ENCODE measurements at places on chromosomes 1 and 21.

GRCh38 chr1:193868425-193868824 is 682.0 kb upstream of the B3GALT2 start:
- DNase-seq = no peak

- no peak for DNase-seq
These were observed 50.5 kb downstream of the OPTC start for GRCh38 chr1:203544485-203544884.

- no peak for DNase-seq
These were observed 2.1 kb upstream of the DDAH1 start for GRCh38 chr1:85467036-85467435.

DNA sequence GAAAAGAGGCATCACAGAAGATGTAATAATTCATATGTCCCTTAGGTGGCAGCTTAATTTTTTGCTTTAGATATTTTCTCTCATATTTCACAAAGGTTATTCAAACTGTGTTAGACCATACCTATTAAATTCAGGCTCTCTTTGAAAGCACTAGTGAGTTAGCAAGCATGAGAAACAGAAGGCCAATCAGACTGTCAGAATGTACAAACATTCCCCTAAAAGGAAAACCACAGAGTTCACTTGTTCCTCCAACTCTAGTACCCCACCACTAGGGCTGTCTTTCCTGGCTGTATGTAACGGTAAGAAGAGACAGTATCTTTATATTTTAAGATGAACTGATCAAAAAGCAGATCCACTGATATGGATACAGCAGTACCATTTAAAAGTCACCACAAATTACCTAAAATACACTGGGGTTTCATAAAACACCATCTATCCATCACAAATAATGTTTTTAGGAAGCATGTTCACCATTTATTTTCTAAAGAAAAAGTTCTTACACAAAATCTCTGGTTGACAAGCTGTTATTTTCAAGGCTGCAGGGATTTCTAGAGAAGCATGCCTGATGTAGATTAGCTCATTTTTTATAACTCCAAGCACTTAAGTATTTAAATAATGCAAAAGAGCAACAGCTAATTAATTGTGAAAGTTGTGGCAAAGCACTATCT is 1.8 kb downstream of the ARPC5 start:
- DNase-seq = no peak

DNA sequence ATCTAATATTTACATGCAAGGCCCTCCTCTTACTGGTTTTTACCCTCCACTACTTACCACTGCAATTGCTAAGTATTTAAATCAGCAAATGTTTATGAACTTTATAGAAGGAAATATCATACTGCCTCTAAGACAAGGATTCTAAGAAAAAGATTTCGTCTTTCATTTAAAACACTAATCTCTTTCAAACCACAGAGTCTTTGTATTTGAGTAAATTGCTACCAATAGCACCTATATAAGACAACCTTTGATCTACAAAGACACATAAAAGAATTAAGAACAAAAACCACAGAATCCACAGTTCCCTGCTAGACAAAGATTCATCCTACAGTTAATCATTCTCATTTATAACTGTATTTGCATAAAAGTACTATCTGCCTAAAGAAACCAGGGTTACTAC is 37.6 kb downstream of the RNF115 start:
- DNase-seq = no peak

- no peak for DNase-seq
These were observed 685 bp upstream of the VAMP4 start for GRCh38 chr1:171742577-171742922.

DNA sequence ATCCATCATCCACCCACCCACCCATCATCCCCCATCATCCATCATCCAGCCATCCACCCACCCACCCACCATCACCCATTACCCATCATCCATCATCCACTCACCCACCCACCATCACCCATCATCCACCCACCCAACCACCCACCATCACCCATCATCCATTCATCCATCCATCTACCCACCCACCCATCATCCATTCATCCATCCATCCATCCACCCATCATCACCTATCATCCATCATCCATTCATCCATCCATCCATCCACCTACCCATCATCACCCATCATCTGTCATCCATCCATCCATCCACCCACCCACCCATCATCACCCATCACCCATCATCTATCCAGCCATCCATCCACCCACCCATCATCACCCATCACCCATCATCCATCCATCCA is 81.5 kb downstream of the ADARB1 start:
- no peak for DNase-seq

GRCh38 chr1:160519642-160520435 is 3.2 kb downstream of the SLAMF6 start:
- no peak for DNase-seq

DNA sequence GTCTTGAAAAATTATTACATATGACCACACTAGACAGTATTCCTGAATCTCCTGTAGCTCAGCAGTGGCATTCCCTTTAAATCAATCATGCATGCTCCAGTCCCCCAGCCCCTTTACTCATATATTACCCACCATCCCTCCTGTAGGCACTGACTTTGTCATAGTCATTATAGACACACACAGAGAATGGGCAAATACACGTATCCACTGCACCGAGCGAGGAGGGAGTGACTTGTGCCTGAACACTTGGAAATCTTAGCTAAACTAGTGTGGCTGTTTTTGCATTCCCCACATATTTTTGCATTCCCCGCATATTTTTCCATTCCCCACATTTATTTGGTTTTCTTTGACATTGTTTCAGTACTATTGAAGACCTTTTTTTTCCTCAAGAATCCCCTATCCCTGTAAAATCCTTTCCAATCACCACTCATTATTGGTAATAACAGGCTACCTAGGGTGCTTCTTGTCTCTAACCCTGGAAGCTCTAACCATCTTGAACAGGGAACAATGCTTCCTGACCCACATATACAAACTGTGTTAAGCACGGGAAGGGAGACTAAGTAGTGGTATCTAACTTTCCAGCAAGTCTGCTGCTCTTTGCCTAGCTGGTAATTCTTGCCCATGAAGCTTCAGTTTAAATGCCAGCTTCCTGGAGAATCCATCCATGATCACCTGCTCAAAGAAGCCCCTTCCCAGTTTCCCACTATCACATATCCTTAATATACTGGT is 534.4 kb upstream of the CAMK1G start:
- DNase-seq = no peak

- DNase-seq = no peak
These were observed 22.6 kb upstream of the A3GALT2 start for GRCh38 chr1:33343539-33343938.

DNA sequence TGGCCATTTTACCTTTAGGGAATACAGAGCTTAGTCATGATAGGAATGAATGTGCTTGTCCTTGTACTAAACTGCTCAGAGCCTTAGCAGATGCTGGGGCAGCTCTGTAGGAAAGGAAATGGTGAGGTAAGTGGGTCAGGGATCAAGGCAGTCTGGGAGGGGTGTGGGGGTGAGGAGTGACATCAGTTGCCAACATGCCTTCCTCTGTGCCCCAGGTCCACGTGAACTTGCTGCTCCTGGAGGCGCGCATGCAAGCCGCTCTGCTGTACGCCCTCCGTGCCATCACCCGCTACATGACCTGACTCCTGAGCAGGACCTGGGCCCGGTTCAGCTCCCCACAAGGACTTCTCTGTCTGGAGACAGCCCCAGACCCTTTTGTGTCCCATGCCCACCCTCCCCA is 21.2 kb downstream of the SESN2 start:
- no peak for DNase-seq

GRCh38 chr21:39003982-39004633 is 179.1 kb downstream of the PSMG1 start:
- DNase-seq = peak; percentile 22

DNA sequence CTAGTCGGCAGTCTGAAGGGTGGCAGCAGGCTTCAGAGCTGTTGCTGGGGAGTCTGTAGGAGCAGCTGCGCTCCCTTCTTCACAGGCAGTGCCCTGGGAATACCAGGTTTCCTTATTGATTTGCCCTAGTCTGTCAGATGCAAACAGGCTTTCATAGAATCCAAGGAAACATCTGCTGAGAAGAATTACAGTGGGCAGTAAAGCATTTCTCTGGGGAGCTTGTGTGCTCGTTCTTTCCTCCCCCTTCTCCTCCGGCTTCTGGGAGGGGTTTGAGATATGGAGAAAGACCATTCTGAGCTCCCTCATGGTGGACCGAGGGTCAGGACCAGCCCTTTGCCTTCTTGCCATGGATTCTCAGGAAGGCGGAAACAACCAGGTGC is 25.4 kb upstream of the PARP1 start:
- no peak for DNase-seq

DNA sequence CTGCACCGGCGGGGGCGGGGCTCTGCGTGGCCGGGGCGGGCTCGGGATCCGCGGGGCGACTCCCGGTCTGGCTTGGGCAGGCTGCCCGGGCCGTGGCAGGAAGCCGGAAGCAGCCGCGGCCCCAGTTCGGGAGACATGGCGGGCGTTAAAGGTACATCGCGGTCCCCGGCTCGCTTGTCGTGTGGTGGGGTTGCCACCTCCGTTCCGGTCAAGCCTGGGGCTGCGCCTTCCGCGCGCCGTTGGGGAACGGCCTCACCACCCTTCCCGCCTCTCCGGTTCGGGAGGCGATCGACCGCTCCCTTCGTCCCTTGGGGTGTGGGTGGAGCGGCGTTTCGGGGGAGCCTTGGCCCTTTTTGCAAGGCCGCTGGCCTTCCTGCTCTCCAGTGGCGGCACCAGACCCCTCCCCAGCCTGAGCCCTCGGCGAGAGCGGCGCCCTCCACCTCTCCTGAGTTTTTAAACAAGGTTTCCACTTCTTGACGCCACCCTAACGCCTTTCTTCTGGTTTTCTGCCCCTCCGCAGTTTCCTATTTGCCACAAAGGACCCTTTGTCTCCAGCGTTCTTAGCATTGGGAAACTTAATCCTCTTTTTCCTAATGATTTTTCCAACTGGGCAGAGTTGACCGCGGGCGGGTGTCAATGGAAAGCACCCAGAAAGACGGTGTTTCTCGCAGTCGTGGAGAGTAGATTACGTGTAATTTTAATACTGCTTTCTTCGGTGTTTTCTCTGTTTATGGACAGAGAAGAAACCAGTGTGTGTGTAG is at the start of the genes LEPR and LEPROT:
TSS of gene LEPR (plus strand) at position 79 of the 761 bp plus-strand sequence. CDS start 144,898 bp downstream, outside the sequence.
TSS of gene LEPROT (plus strand) at position 79 of the 761 bp plus-strand sequence. CDS start at position 136, 57 bp downstream.
- peak; percentile 96 for DNase-seq

DNA sequence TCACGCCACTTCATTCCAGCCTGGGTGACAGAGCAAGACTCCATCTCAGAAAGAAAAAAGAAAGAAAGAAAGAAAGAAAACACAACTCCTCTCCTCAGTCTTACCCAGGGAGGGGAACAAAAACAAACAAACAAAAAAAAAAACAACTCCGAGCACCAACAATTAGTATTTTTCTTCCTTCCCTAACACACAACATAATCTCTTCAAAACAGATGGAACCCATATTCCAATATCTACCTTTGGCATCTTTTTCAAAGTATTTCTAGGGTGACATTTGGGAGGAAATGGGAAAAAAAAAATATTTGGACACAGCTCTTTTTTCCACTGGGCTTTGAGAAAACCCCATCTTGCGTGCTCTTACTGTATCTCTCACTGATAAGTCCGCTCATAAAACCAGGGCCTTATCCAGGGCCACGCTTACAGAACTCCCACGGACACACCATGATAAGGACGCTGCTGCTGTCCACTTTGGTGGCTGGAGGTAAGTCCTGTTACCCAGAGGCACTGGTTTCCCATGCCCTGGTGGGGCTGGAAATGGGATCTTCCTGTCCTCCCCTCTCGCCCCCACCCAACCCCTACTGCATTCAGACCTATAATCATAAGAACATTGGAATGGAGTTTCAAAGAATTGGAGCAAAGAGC is at the start of gene CELA2A:
TSS of gene CELA2A (plus strand) at position 420 of the 642 bp plus-strand sequence. CDS start at position 442, 22 bp downstream.
- no peak for DNase-seq

GRCh38 chr1:32071758-32072621 is 749 bp upstream of the TMEM39B start:
- no peak for DNase-seq

- DNase-seq = no peak
These were observed 28.0 kb upstream of the GJB5 start for GRCh38 chr1:34726861-34727260.

DNA sequence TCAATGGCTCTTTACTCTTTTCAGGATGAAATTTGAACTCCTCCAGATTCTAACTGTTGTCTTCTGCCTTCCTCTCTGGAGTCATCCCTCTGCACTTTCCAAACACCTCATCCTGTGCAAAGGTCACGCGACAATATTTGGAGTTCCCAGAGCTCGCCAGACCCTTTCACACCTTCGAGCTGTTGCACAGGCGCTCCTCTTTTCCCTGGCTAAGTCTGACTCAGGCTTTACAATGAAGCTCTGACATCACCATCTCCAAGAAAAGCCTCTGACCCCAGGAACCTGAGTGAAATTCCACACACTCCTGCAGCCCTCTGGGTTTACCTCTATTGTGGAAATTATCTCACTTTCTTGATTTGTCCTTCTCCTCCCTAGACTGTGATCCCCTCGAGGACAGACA is 270.3 kb downstream of the RGS7 start:
- DNase-seq = no peak

- no peak for DNase-seq
These were observed 852 bp upstream of the RAVER2 start for GRCh38 chr1:64743954-64744491.

DNA sequence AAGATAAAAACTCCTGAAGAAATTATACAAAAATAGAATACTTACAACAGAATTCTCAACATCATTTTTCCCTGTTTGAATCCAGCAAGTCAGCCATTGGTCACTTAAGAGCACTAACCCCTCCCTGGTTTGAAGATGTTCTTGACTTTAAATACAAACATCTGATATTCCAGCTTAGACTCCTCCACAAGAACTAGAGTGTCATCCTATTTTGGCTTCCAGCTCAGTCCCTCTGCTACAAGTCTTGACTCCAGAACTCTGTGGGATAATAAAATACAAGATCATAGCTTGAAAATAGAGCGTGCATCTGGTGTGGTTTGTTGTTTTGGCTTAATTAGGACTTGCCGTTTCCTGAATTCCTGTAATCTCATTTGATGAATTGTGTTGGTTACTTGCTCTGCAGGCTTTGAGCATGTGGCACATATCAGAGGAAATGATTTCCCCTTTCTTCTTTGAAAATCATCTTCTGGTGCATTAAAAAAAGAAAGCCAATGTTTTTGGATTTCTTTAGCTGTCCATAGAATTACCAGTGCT is 63.7 kb upstream of the DPT start:
- DNase-seq = no peak

GRCh38 chr1:27430903-27431600 is 38.6 kb downstream of the GPR3 start:
- no peak for DNase-seq

- DNase-seq = no peak
These were observed 1.1 kb downstream of the SPSB1 start for GRCh38 chr1:9293533-9294404.

DNA sequence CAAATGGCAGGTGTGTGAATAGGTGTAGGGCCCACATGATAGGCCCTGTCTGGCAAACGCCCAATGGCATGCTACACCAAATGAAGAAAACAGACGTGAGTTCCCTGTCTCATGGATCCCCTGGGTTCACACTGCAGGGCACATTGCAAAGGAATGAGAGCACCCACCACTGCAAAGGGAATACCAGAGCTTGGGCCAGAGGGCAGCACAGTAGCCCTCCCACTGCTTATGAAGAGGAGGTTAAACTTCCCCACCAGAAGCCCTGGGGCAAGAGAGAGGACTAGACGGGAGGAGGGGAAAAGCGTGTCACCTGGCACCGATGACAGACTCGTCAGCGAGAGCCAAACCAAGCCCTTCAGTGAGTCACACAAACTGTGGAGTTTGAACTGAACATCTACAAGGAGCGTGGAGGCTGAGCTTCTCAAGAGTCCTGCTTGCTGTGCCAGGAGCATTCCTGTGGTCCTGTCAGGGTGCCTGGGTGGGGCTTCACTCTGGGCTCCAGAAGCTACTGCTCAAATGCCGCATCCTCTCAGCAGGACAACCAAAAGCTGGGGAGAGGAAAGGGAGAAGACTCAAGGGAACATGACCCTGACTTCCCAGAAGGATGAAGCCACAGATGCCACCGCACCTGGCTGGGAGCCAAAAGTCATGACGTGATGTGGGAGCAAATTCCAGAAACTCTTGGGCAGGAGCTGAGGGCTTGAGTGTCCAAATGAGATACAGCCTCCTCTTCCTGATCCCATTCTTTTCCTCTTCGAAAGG is 61.1 kb downstream of the TOMM20 start:
- peak; percentile 48 for DNase-seq
